Uterus (tissue), 4 donors: ENCODE measurements at places on chromosomes 6 and 20. TPM values are rescaled to one million over a fixed set of nuclear protein-coding genes. Genes with fewer than 3 reads are reported as not detected.

DNA sequence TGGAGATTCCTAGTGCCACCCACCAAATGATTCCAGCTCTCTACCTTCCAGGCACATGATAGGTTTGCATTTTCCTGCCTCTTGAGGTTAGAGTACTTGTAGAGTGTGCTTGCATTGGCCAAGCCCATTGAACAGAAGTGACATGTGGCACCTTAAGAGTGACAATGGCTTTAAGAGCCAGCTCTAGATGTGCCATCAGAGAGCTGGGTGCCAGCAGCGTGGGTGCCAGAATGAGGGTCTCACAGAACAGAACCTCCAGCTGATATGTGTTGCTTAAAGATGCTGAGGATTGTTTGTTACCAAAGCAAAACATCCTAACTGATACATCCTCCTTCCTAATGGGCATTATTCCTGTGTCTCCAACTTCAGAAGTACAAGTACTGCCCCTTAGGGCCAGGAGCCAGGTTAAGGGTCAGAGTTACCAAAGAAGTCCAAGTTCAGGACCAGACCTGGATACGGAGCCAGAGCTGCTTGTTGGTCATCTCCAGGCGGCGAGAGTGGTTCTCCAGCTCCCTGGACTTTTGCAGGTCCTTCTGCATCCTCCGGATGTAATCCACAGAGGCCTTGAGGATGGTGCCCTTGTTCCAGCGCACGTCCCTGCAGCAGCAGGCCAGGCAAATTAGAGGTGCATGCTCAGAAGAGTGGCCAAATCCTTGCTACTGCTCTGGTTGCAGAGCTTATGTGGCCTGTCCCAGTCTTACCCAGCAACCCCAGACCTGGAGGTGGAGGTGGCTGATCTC is 47.5 kb downstream of the MDFI start:
- H3K27me3 ChIP-seq, result no peaks in the 10 kb centered on the region
- no peak overlapping the region for H3K27ac ChIP-seq
- peaks cover 12% of the 10 kb centered on the region for H3K4me1 ChIP-seq
- H3K4me3 ChIP-seq, result no peak overlapping the region
- H3K36me3 ChIP-seq, result no peaks in the 10 kb centered on the region
- DNase-seq, result no peak

DNA sequence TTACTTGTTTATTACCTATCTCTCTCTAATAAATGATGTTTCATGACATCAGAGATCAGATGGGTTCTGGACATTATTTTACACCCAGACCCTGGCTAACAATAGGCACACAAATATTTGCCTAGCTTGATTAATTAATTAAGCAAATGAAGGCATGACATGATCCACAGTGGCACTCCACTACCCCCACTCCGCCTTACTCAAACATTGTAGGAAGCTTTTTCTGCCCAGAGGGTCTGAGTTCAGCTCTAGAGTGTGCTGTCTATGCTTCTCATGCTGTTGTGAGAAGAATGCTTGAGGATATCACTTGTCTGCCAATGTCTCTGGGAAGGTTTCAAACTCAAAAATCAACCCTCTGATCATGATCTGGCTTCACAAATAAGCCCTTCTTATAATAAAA is 45.0 kb downstream of the TRAM2 start:
- no peak overlapping the region for H3K27ac ChIP-seq
- no peaks in the 10 kb centered on the region for H3K36me3 ChIP-seq

- H3K36me3 ChIP-seq, result no peaks in the 10 kb centered on the region
- no peak for DNase-seq
- H3K27ac ChIP-seq, result no peak overlapping the region
- no peaks in the 10 kb centered on the region for H3K27me3 ChIP-seq
- no peak overlapping the region for H3K4me3 ChIP-seq
These were observed 387.3 kb upstream of the ADGRB3 start for GRCh38 chr6:68247782-68248181.

- peak overlapping the region; percentile 93 for H3K27ac ChIP-seq
- no peaks in the 10 kb centered on the region for H3K4me1 ChIP-seq
- DNase-seq, result no peak
- no peaks in the 10 kb centered on the region for H3K27me3 ChIP-seq
- H3K4me3 ChIP-seq, result peak overlapping the region; percentile 54
These were observed 1.5 kb downstream of the PRRC2A start for GRCh38 chr6:31621991-31622390.

DNA sequence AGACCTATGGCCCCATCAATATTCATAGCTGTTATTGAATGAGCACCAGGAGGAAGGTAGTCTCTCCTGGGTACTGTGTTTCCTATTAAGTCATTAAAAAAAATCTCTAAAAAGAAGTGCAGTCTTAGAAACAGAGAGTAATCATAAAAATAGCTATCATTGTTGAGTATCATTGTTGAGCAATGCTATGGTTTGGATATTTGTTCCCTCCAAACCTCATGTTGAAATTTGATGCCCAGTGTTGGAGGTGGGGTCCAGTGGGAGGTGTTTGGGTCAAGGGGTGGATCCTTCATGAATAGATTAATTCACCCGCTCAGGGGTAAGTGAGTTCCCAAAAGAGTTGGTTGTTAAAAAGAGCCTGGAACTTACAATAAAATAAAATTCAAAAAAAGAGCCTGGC is 88.1 kb upstream of the IYD start:
- no peak overlapping the region for H3K27ac ChIP-seq
- H3K27me3 ChIP-seq, result no peaks in the 10 kb centered on the region
- H3K4me3 ChIP-seq, result no peak overlapping the region

DNA sequence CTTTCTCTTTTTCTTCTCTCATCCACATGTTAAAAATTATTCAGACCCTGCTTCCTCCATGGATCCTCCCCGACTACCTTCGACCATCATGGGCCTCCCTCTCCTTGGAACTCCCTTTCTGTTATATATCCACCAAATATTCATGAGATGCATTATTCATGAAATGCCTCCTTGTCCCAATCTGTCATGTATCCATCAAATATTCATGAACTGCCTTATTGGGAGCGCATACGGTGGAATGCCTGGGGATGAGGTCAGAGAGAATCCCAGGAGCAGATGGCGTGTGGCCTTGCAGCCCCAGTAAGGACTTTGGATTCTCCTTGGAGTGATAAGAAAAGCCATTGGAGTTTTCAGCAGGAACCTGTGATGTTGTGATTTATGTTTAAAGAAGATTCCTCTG is 97.0 kb downstream of the NRN1 start:
- H3K4me3 ChIP-seq, result no peak overlapping the region
- no peaks in the 10 kb centered on the region for H3K27me3 ChIP-seq
- no peaks in the 10 kb centered on the region for H3K4me1 ChIP-seq
- no peak for DNase-seq

DNA sequence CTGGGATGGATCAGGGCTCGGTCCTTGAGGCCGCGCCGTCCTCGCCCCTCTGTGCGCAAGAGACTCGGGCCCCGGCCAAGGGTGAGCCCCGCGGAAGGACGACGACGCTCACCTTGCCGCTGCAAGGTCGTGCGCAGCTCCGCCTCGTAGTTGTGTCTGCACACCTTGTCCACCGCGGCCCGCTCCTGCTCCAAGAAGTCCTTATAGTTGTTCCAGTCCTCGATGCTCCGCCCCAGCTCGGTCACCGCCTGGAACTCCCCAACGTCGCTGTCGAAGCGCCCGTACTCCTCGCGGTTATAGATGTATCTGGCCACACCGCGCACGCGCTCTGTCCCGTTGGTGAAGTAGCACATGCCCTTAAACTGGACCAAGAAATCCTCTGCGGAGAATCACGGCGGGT is 1.8 kb downstream of the HLA-DQB2 start:
- H3K27ac ChIP-seq, result no peak overlapping the region
- no peak overlapping the region for H3K4me3 ChIP-seq
- H3K36me3 ChIP-seq, result no peaks in the 10 kb centered on the region
- DNase-seq, result no peak

- H3K27ac ChIP-seq, result no peak overlapping the region
- H3K27me3 ChIP-seq, result no peaks in the 10 kb centered on the region
These were observed 406.9 kb downstream of the CDH26 start for GRCh38 chr20:60365064-60365666.

GRCh38 chr20:4844751-4845465 is 123.2 kb downstream of the PRND start:
- no peaks in the 10 kb centered on the region for H3K36me3 ChIP-seq
- H3K27me3 ChIP-seq, result no peaks in the 10 kb centered on the region
- no peak for DNase-seq
- no peaks in the 10 kb centered on the region for H3K4me1 ChIP-seq
- H3K4me3 ChIP-seq, result no peak overlapping the region

DNA sequence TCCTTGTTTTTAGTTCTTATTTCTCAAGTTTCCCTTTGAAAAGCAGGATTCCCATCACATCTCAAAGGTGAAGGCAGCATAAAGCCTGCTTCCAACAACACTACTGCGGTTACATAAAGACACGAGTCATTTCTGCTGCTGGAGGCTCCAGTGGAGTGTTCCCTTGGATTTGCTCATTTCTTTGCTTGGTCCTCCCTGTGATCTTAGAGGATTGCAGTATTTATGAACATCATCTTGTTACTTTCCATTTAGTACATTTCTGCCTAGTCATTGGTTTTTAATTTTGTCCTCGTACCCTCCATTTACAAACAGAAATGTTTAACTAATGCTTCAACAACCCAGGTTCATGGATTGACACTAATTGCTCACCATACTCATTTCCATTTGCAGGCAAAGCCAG is 298.8 kb downstream of the ZNF217 start:
- no peak for DNase-seq
- H3K4me1 ChIP-seq, result no peaks in the 10 kb centered on the region
- H3K4me3 ChIP-seq, result no peak overlapping the region

- DNase-seq, result no peak
- no peak overlapping the region for H3K27ac ChIP-seq
- no peak overlapping the region for H3K4me3 ChIP-seq
- H3K4me1 ChIP-seq, result no peaks in the 10 kb centered on the region
These were observed 73.6 kb downstream of the RALGAPA2 start for GRCh38 chr20:20638878-20639277.

Gene ANGPT4
- total RNA-seq, result 5.6 TPM

Gene DDR1
- total RNA-seq, result 74.1 TPM

Gene SMLR1
- total RNA-seq, result not detected

Gene TRERF1
- total RNA-seq, result 16.3 TPM

Gene GJA1
- total RNA-seq, result 41.5 TPM

Gene ADAM33
- total RNA-seq, result 84.7 TPM

Gene FBXL4
- 40.9 TPM for total RNA-seq

Gene MOCS1
- 30.3 TPM for total RNA-seq

Gene HLA-DQA1
- 14.4 TPM for total RNA-seq

Gene SH3BGRL2
- total RNA-seq, result 30.1 TPM

Gene RIN2
- 77.1 TPM for total RNA-seq

Gene ANKRD66
- total RNA-seq, result not detected

Gene MACROD2
- total RNA-seq, result 9.7 TPM
